ENCODE measurements at places on chromosomes 3 and 15. TPM values are rescaled to one million over a fixed set of nuclear protein-coding genes. Genes with fewer than 3 reads are reported as not detected.

SNTN gene
- not detected for total RNA-seq

UBA5 gene
- 45.1 TPM for total RNA-seq

DLL4 gene
- total RNA-seq, result 0.28 TPM

SH2D7 gene
- not detected for total RNA-seq

REC114 gene
- not detected for total RNA-seq

PCSK6 gene
- total RNA-seq, result 4.2 TPM

SLC22A14 gene
- total RNA-seq, result 0.28 TPM

PLA2G4E gene
- not detected for total RNA-seq

CCR1 gene
- total RNA-seq, result under 0.01 TPM

PDZRN3 gene
- total RNA-seq, result 32.7 TPM
